Kidney (tissue), 22 donors: ENCODE measurements at places on chromosomes 7 and 10. TPM values are rescaled to one million over a fixed set of nuclear protein-coding genes. Genes with fewer than 3 reads are reported as not detected.

Gene LAMB1
- polyA plus RNA-seq, result 140 TPM

Gene NCAPG2
- 1.3 TPM for polyA plus RNA-seq

Gene CLRN3
- polyA plus RNA-seq, result 42.1 TPM

Gene INHBA
- polyA plus RNA-seq, result 0.49 TPM

DNA sequence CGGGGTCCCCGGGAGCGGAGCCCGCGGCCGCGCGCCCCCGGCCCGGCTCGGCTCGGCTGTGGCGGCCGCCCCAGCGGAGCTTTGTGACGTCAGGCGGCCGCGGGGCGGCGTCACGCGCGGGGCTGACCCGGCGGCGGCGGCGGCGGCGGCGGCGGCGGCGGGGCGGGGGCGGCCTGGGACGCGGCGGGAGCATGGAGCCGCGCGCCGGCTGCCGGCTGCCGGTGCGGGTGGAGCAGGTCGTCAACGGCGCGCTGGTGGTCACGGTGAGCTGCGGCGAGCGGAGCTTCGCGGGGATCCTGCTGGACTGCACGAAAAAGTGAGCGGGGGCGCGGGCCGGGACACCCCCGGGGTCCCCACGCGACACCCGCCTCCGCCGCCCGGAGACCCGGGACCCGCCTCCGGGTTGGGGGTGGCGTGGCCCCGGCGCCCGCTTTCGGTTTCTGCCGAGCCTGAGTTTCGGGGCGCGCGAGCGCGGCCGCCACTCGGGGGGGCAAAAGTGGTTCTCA is at the start of gene PWWP2B:
Gene PWWP2B (plus strand): TSS at position 165 of the 506 bp plus-strand sequence. CDS start 27 bp downstream, at position 192.
- peak; percentile 63 for DNase-seq
- peak within 1 kb of the TSS; percentile 90 for H3K27ac ChIP-seq
- H3K4me1 ChIP-seq, result peaks cover 37% of the 10 kb centered on the region
- H3K27me3 ChIP-seq, result no peaks in the 10 kb centered on the region

- H3K36me3 ChIP-seq, result no peaks in the 10 kb centered on the region
- H3K27me3 ChIP-seq, result no peaks in the 10 kb centered on the region
- H3K27ac ChIP-seq, result peak within 1 kb of the TSS; percentile 92
- no peaks in the 10 kb centered on the region for H3K4me1 ChIP-seq
- no peak within 1 kb of the TSS for H3K4me3 ChIP-seq
These were observed at the start of gene SRGN for GRCh38 chr10:69087590-69088470. Gene SRGN, plus strand, starts transcription at chr10:69088103. Its CDS starts 55 bp downstream, at chr10:69088158.

GRCh38 chr7:106142136-106142535 is 30.0 kb upstream of the SYPL1 start:
- DNase-seq, result peak; percentile 62
- no peak overlapping the region for H3K27ac ChIP-seq
- H3K4me1 ChIP-seq, result peaks cover 11% of the 10 kb centered on the region
- no peaks in the 10 kb centered on the region for H3K36me3 ChIP-seq

GRCh38 chr10:72058989-72059842 is 29.1 kb downstream of the SPOCK2 start:
- no peaks in the 10 kb centered on the region for H3K4me1 ChIP-seq
- DNase-seq, result no peak
- H3K4me3 ChIP-seq, result no peak overlapping the region
- no peaks in the 10 kb centered on the region for H3K27me3 ChIP-seq

- H3K4me1 ChIP-seq, result no peaks in the 10 kb centered on the region
- H3K27me3 ChIP-seq, result no peaks in the 10 kb centered on the region
- H3K36me3 ChIP-seq, result no peaks in the 10 kb centered on the region
- DNase-seq, result no peak
- H3K27ac ChIP-seq, result no peak overlapping the region
- H3K4me3 ChIP-seq, result no peak overlapping the region
These were observed 98.8 kb downstream of the CACNB2 start for GRCh38 chr10:18238870-18239485.

DNA sequence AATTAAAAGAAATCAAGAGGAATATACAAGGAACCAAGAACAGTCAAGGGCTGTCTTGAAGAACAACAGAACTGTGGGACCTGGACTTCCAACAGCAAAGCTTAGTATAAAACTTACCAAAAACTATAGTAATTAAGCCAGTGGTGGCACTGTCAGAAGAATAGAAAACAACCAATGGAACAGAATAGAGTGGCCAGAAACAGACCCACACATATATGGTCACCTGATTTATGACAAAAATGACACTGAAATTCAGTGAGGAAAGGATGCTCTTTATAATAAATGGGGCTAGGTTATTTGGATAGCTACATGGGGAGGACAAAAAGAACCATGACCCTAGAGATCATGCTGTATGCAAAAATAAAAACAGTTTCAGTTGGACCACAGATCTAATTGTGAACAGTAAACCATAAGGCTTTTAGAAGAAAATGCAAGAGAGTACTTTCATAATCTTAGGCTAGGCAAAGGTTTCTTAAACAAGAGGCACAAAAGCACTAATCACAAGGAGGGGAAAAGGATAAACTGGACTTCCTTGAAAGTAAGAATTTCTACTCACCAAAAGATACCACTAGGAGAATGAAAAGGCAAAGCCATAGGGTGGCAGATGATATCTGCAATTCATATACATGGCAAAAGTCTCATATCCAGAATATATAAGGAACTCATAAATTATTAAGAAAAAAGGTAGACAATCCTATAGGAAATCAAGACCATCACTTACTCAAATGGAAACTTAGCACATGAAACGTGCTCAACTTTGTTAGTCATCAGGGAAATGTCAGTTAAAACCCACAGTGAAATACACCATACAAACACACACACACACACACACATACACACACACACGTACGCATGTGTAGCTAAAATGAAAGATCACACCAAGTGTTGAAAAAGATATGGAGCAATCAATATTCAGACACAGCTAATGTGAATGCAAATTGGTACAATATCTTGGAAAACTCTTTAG is 20.8 kb downstream of the HYCC1 start:
- H3K4me1 ChIP-seq, result no peaks in the 10 kb centered on the region
- no peaks in the 10 kb centered on the region for H3K36me3 ChIP-seq
- no peak for DNase-seq
- no peaks in the 10 kb centered on the region for H3K27me3 ChIP-seq
- no peak overlapping the region for H3K27ac ChIP-seq
- H3K4me3 ChIP-seq, result no peak overlapping the region

DNA sequence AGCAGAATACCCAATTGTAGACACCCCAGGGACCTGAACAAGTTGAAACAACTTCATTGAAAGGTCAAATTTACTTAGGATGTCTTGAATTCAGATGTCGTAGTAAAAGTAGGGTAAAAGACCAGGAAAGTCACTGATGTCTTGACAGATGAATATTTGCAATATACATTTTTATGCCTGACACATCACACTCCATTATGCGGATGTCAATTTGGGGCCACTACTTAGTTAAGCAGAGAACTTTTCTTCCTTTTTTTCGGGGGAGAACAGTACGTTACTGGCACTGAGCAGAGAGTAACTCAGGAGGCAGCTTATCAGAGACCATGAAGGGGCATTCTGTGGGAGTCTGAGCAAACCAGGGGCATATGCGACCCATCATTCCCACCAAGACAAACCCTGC is 4.9 kb downstream of the ITGA8 start:
- H3K4me1 ChIP-seq, result no peaks in the 10 kb centered on the region
- H3K4me3 ChIP-seq, result no peak overlapping the region
- H3K36me3 ChIP-seq, result no peaks in the 10 kb centered on the region
- no peak overlapping the region for H3K27ac ChIP-seq
- DNase-seq, result no peak

DNA sequence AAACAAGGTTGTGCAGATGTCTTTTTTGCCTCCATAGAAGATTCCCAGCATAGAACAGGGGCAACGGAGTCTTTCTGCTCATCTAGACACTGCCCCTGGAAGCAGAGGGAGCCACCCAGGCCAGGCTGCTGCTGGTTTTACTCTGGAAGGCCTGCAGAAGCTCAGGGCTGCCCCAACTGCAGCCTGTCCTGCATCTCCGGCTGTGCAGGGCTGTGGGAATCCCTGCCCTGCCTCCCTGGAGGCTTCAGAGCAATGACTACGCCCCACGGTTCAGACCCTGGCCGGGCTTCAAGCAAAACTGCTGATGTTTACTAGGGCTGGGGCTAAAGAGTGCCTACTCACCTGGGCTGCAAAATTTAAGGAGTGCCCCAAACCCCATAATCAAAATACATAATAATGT is 43.9 kb downstream of the GHRHR start:
- DNase-seq, result no peak
- H3K36me3 ChIP-seq, result no peaks in the 10 kb centered on the region
- no peak overlapping the region for H3K27ac ChIP-seq

DNA sequence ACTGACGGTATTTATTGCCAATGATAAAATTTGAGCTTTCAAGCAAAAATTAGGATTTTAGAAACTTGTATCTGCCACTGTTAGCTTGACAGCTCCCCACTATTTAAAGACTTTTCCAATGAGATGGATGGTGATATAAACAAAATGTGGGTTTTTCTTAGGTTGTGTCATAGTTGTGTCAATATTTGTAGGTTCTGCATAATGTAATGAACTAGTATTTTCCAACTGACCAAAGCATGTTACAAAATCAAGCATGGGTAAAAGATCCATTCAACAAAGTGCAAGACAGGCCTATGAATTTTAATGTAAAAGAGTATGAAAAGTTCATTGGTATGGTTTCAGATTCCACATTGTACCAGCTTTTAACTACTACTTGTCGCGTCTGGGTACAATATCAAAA is 165.6 kb downstream of the SKAP2 start:
- no peaks in the 10 kb centered on the region for H3K4me1 ChIP-seq
- no peak for DNase-seq
- no peak overlapping the region for H3K4me3 ChIP-seq
- no peaks in the 10 kb centered on the region for H3K27me3 ChIP-seq
- H3K27ac ChIP-seq, result no peak overlapping the region

- no peak overlapping the region for H3K27ac ChIP-seq
- H3K4me3 ChIP-seq, result no peak overlapping the region
- H3K4me1 ChIP-seq, result no peaks in the 10 kb centered on the region
- no peaks in the 10 kb centered on the region for H3K27me3 ChIP-seq
- no peak for DNase-seq
These were observed 310.6 kb upstream of the MGMT start for GRCh38 chr10:129156406-129156805.

DNA sequence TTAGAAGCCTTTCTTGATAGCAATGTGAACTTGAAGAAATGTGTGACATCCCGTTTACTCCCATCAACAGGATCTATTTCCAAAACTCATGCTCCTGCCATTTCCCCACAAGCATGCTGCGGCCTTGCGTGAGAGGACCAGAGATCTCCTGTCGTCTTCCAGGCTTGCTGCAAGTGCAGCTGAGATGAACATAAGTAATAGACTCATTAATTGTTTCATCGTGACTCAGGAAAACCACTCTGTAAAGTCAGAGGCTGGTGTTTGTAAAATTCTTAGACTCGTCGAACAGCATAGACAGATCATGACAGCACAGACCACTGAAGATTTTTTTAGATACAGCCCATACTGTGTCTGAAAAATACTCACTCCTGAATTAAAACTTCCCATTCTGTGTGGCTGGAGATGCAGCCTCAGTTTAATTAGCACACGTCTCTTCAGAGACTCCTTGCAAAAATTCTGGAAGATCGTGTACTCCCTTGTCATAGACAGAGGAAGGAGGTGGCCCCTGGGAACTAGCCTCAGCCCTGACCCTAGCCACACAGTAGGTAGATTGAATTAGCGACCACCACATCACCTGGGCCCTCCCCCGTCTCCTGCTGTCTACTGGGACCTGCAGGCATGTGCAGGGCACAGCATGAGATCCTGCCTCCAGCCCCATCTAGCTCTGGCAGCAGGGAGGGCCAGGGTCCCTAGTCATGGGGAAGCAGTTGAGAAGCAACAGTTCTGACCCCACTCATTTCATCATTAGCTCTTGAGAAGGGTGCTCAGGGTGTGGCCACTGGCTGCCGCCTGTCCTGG is 226.0 kb downstream of the CELF2 start:
- DNase-seq, result no peak
- H3K36me3 ChIP-seq, result no peaks in the 10 kb centered on the region
- H3K4me3 ChIP-seq, result no peak overlapping the region
- H3K27ac ChIP-seq, result no peak overlapping the region

GRCh38 chr7:137656227-137656849 is 190.4 kb downstream of the DGKI start:
- no peak overlapping the region for H3K4me3 ChIP-seq
- peak; percentile 81 for DNase-seq
- no peaks in the 10 kb centered on the region for H3K36me3 ChIP-seq
- H3K27ac ChIP-seq, result no peak overlapping the region
- no peaks in the 10 kb centered on the region for H3K4me1 ChIP-seq
- no peaks in the 10 kb centered on the region for H3K27me3 ChIP-seq
